ENCODE measurements at places on chromosomes 3 and 15. TPM values are rescaled to one million over a fixed set of nuclear protein-coding genes. Genes with fewer than 3 reads are reported as not detected.

- DNase-seq: no peak
Measured at GRCh38 chr15:30065025-30065801, 17.5 kb upstream of the GOLGA8J start.

GRCh38 chr3:168933614-168934013 is 729.9 kb downstream of the MECOM start:
- DNase-seq: no peak

Gene GUCA1C
- not detected for total RNA-seq

DNA sequence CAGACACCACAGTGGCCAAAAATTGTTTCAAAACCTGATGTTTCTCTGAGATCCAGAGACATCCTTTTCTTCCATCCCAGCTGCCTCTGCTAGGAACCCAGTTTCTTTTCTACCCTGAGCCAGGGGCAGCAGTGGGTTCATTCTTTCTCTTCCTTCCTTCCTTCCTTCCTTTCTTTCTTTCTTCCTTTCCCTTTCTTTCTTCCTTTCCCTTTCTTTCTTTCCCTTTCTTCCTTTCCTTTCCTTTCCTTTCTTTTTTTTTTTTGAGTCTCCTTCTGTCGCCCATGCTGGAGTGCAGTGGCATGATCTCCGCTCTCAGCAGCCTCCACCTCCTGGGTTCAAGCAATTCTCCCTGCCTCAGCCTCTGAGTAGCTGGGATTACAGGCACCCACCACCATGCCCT is 30.7 kb upstream of the COPG1 start:
- DNase-seq: no peak

- no peak for DNase-seq
Measured at GRCh38 chr3:156207802-156208685, 87.7 kb downstream of the KCNAB1 start.

Gene GOLGA8Q
- 13.1 TPM for total RNA-seq

- DNase-seq: no peak
Measured at GRCh38 chr3:59704292-59704691, 654.5 kb upstream of the CFAP20DC start.

Gene PLSCR2
- total RNA-seq: not detected

DNA sequence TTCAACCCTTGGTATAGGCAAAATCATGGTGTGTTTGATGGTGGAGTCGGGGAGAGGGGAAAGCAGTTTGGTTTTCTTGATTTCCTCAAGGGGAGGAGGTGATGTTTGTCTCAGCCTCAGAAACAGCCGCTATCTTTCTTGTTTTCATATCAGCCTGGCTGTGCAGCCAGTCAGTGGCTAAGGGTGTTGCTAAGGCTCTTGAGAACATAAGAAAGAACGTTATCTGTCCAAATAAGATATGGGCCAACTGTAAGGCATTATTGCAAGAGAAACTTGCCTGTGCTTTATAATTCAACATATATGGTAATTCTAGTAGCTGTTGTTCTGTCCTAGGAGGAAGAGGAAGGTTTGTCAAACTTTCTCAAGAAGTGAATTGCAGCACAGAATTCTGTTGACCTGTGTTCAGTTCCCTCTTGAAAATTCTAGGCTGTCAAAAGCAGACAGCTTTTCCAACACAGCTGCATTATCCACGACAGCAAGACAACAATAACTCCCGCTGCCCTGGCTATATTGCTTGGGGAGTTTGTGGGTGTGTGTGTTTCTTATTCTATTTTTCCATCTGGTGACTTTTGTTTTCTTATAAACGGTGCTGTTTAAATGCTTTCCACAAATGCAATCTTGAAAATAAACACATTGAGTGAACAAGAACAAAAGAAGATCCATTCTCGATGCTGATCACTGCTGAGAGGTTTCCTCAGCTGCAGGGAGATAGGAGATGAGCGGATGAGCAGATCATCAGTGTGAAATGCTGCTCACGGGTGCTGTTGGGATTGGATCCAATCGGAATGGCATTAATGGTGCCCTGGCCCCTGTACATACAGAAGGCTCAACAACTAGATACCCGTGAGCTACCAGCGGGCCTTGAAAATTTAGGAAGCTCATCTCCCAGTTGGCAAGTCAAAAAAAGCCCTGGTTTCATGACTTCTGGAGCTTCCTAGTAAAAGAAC is 90.8 kb upstream of the TNFAIP8L3 start:
- no peak for DNase-seq

GRCh38 chr3:73774645-73775044 is 149.9 kb upstream of the PDZRN3 start:
- no peak for DNase-seq

Gene SMCO1
- total RNA-seq: not detected

Gene PLOD2
- total RNA-seq: 0.42 TPM

DNA sequence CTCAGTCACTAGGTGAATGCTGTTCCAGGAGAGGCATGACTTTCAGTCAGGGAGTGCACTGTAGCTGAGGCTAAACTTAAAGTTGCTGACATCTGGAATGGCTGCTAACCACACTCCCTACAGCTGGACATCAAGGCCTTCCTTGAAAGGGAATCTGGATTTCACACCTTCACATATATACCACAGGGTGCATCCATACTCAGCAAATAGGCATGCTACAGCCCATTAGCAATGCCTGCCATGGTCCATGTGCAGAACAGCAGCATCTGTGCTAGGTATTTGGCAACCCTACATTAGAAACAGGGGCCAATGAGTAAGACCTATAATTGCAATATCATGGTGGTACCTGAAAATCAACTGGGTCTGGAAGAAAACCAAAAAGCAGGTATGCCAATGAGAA is 74.8 kb downstream of the SNTN start:
- DNase-seq: no peak

Gene ZCWPW2
- total RNA-seq: 0.79 TPM

- no peak for DNase-seq
Measured at GRCh38 chr3:179510496-179510895, 52.2 kb upstream of the ACTL6A start.

Gene WDR93
- total RNA-seq: not detected

DNA sequence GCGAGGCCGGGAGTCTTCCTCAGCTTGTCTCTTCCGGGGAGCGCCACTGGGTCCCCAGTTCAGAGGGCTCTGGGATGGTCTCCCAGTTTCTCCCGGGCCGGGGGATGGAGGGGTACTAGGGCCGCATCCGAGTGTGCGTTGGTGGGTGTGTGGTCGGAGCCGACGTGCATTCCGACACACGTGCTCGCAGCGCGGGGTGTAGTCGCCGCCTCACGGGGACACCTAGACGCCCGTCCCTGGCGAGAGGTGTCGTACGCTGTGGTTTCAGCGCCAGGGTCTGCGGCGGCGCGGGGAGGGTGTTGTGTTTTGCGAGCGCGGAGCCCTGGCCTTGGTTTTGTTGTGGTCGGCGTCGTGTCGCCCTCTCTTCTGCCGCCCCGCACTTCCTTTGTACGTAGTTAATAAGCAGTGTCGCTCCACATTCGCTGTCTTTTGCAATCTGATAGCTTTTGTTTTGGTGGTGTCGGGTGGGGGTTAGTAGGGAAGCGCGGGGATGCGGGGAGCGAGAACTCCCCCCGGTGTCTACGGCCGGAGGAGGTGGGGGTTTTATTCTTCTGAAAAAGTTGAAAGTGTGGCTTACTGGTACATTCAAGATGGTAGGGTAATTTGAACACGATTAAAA is 2.2 kb downstream of the IGF1R start:
- no peak for DNase-seq

- no peak for DNase-seq
Measured at GRCh38 chr3:68751888-68752287, 180.5 kb downstream of the TAFA4 start.

- DNase-seq: no peak
Measured at GRCh38 chr3:54366839-54367238, 244.5 kb downstream of the CACNA2D3 start.

DNA sequence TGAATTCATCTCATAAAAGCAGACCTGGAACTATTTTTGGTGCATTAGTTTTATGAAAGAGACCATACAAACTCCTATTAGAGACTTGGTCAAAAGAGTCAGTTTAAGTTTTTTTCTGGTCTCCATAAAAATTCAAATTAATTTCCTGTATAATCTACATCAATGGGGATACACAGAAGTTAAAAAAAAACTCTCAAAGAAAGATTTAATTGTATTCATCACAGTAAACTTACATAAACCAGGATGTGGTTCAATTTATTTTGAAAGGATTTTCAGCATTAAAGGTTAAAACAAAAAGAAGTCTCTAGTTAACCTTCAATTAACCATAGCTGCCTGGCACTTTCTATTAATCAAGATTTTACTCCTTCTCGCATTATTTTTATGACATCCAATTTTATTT is 530.3 kb upstream of the KCNMB2 start:
- no peak for DNase-seq

Gene BNIP2
- total RNA-seq: 80.2 TPM

GRCh38 chr3:27521179-27521871 is 37.1 kb upstream of the SLC4A7 start:
- DNase-seq: no peak

Gene BSN
- total RNA-seq: 0.08 TPM
